ENCODE measurements at places on chromosomes 3 and 15.

GRCh38 chr15:66231394-66232266 is 21.9 kb downstream of the MEGF11 start:
- no peak for DNase-seq

DNA sequence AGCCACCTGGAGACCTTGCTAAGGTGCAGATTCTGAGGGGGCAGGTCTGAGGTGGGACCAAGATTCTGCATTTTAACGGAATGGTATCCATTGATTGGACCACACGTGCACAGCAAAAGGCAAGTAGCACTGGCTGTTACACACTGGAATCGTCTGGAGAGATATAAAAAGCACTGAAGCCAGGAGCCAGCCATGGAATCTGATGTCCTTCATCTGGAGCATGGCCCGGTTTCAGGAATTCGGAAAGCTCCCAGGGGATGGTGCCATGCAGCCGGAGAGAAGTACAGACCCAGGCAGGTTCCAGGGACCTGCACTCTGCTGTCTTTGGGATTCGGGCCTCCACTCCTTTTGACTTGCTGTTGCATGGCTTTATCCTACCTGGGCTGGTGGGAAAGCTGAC is 28.8 kb upstream of the PRR20G start:
- DNase-seq, result no peak

GRCh38 chr3:72109327-72110259 is 324.6 kb upstream of the PROK2 start:
- DNase-seq, result no peak

DNA sequence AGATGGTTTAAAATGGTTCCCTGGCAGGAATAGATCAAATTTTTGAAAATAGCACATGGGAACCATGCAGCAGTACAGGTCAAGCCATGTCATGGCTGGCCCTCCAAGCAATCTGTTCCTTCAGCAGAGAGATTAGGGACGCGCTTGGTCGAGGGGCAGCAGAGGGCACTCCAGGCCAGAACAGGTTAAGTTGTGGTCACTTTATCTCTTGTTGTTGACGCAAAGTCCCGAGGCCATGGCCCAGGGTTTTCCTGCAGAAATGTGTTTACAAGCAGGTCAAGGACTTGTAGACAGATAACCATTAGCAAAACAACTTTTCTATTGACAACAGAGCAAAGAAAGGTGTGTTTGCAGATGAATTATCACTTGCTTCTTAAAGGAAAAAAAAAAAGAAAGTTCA is 570.0 kb upstream of the NR2F2 start:
- no peak for DNase-seq

GRCh38 chr3:197369545-197369944 is 71.1 kb upstream of the DLG1 start:
- DNase-seq, result no peak

- DNase-seq, result no peak
These were observed 127.3 kb upstream of the MRPL3 start for GRCh38 chr3:131630097-131630496.

GRCh38 chr3:42780892-42781700 is 8.0 kb upstream of the CCDC13 start:
- peak; percentile 74 for DNase-seq

DNA sequence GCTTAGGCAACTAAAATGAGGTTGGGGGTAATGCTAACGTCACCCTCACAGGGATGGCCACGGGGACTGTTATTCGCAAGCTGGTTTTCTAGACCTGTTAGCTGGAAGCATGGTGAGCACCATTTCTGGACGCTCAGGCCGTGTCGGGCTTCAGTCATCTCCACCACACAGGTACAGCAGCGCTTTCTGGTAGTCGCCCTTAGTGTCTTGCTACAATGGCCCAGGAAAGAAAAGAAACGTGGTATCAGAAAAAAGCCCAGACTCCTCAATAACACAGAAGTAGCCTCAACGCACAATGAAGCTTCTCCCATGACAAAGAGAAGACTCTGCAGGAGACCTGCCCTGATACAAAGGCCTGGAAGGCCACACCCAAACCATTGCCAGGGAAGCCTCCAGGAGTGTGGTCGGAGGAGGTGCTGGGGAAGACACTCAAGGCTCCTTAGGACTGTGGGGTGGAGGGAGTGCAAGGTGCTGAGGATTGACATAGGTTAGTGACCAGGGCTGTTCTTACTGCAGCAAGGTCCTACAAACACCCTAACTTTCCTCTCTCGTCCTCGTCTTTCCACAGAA is 50.2 kb downstream of the ANXA2 start:
- DNase-seq, result no peak

DNA sequence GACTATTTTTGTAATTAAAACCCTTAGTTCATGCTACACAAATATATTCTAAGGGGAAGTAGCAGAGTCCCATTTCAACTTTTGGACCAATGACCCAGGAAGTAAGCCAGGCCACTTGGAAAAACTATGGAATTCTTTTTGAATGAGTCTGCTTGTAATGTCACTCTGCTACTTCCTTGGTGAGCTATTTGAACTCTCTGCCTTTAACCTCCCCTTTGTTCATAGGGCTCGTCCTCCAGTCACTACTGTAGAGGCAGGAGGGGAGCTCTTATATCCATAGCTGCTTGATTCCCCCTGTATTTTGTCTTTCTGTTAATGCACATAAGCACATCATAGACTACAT is 119.6 kb downstream of the UACA start:
- no peak for DNase-seq

DNA sequence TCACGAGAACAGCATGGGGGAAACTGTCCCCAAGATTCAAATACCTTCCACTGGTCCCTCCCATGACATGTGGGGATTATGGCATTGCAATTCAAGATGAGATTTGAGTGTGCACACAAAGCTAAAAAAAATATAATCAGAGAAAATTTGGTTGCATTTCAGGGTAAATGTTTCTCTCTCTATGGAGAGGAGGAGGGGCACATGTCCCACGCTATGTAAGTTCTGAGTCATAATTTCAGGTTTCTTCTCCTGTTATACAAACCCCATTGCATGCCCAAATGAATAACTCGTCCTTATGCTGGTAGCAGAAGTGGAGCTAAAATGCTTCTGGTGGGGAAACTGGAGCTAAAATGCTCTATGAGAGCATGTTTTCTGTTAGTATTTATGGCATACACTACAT is 209.7 kb upstream of the DCBLD2 start:
- no peak for DNase-seq
